HuH-7.5 (cell line): ENCODE measurements at places on chromosomes 1 and 21.
A peak's percentile ranks its signal among the peaks of the same experiment; 100 is the strongest.

DNA sequence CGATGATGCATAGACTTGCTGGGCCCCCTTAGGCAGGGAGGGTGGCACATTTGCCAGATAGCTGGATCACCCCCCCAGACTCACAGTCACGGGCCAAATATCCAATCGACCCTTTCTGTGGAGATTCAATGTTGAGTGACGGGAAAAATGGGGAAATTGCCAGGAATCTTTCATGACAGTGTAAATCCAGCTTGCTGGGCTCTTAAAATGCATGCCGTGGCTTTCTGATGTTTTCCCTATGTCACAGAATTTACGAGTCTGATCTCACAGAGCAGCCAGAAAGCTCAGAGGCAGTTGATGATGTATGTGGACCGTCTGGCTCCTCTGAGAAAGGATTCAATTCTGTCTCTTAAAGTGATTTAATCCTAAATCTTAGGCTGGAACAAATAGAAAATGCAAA is 150.1 kb upstream of the ZNF644 start:
- no peak for DNase-seq

DNA sequence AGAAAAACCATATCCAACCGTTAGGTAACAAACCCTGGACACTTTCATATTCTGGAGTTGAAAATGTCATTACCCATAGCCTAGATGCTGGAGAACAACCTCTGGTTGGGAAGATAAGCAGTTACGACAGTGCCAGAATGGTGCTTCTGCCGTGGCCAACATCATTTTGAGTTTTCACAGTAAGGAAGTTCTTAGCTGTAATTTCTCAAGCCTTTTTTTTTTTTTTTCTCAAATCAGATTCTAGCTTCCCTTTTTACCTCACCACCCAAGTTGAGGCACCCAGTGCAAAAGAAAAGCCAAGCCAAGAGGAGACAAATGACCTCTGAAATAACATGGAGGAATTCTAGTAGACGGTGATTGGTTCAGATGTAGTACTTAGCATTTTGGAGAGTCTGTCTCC is 21.8 kb downstream of the PPT1 start:
- DNase-seq = no peak

DNA sequence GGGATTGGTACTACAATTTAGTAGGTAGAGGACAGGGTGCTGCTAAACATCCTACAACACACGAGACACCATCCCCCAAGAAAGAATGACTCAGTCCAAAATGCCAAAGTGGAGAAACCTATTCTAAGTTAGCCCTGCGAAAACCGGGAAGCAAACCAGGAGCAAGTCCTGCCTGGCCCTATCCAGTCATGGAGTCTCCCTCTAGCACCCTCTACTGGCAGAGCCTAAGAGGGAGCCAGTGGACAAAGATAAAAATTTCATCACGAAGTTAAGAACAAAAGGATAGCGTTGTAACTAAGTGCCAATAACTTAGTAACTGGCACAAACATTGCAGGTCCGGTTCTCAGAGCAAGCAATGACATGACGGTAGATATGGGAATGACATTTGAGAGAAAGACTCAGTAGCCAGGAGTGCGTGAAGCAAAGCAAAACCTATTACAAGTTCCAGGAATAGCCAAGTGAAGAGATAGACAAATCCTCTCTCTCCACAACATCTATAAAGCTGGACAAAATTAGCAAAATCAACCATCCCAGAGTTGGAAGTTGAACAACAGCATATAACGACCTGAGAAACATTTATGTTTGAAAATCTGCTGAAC is 383.5 kb downstream of the OMA1 start:
- DNase-seq = peak; percentile 29

DNA sequence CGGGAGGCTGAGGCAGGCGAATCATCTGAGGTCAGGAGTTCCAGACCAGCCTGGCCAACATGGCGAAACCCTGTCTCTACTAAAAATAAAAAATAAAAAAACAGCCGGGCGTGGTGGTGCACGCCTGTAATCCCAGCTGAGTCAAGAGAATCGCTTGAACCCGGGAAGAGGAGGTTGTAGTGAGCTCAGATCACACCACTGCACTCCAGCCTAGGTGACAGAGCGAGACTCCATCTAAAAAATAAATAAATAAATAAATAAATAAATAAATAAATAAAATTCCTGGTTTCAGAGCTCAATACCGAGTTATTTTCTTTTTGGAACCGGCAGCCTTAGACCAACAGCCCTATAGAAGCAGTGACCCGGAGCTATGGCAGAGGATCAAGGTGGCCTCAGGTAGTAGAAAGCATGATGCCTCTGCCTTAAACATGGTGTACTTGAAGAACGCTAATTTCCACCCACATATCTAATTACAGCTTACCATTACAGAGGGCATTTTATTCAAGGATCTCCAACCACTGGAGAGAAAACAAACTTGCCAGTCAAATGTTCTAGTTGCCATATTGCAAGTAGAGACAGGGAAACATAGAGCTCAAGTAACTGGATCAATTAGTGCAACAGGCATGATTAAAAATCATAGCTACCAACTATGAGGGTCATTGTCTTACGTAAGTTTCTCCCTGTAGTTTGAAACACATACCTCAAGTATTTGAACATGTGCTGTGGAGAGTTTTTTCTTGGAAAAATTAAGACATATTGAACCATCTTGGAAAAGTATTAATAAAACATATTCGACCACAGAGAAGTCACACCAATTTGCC is 2.0 kb upstream of the ENAH start:
- no peak for DNase-seq

DNA sequence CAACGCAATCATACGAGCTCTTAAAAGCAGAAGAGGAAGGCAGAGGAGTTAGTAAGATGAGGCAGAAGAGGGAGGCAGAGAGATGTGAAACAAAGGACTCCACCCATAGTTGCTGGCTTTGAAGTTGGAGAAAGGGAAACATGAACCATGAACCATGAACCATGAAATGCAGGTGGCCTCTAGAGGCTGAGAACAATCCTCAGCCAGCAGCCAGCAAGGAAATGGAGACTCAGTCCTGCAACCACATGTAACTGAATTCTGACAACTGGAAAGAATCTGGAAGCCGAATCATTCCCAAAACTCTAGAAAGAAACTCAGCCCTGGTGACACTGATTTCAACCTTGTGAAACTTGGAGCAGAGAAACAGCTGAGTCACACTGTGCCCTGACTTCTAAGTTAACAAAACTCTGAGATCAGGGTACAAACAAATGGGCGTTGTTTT is 10.1 kb downstream of the DIPK1A start:
- no peak for DNase-seq

- no peak for DNase-seq
Observed at GRCh38 chr1:77513839-77514763, 168.4 kb downstream of the ZZZ3 start.

DNA sequence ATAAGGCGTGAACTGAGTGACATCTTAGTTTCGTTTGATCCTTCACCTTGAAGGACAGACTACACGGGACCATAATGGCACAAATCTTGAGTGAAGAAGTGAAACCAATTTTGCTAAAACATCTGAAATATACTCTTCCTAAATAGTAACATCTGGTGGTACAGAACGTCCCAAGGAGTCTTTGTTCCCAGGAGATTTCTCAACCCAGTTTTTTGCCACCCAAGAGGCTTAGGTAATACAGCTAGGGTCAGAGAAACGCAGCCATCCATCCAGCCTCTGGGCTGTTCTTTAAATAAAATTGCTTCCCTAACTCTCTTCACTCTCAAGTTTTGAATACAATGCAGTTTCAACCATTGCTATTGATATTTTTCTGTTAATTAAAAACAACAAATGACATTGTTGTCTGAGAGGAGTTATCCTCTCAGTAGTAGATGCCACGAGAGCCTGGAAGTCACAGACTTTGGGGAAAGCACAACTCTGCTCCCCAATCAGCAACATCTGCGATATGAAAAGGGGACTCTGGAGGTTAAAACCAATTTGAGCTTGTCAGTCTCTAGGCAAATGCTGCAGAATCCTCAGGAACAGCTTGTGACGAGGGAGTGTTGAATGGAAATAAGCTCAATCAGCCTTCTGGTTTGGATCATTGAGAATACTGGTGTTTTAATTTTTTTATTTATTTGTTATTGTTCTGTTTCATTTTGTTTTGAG is 394.3 kb upstream of the ADGRL2 start:
- DNase-seq = no peak

GRCh38 chr1:152993186-152993585 is 8.4 kb upstream of the SPRR3 start:
- DNase-seq = no peak

DNA sequence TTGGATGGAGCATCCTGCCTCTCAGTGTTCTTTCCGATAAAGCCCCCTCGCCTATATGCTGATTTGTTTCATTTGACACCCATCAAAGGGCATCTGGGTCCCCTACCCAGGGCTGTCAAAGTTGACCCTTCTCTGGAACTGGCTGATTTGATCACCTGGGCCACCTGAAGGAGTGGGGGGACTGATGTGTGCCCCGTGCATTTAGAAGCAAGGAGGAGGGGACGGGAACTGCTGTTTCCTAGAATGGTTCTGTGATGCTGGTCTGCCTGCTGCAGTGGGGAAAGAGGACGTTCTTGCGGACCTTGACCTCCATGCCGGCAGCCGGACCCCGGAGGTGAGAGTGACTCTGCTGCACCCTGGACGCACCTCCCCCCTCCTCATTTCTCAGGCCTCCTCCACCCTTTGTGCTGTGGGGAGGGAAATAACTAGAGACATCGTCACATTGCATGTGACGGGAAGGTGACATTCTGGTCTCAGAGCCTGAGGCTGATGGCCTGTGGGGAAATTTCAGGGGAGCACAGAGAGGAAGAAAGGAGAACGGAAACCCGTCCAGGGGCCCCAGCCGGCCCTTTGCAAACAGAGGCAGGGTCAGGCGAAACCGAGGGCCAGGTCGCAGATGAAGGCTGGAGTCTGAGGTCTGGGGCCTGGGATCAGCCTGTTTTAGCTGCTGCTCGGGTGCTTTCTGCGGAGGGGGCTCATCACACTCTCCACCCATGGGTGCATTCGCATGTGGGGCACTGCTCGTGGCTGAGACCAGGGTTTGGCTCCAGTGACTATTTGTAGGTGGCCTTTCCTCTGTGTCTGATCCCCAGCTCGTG is 25.7 kb downstream of the CRYAA start:
- DNase-seq = no peak
